Suprapubic skin (tissue), 4 donors: ENCODE measurements at places on chromosomes 16 and 17.

GRCh38 chr16:51818342-51818944, 667.4 kb upstream of the SALL1 start:
- H3K4me3 ChIP-seq = no peak overlapping the region
- no peaks in the 10 kb centered on the region for H3K4me1 ChIP-seq
- DNase-seq = no peak
- H3K36me3 ChIP-seq = no peaks in the 10 kb centered on the region
- no peak overlapping the region for H3K27ac ChIP-seq

GRCh38 chr16:12456355-12456754, 347.3 kb downstream of the CPPED1 start:
- no peak for DNase-seq
- H3K4me1 ChIP-seq = no peaks in the 10 kb centered on the region
- H3K27ac ChIP-seq = no peak overlapping the region
- H3K27me3 ChIP-seq = no peaks in the 10 kb centered on the region
- no peaks in the 10 kb centered on the region for H3K36me3 ChIP-seq
- H3K4me3 ChIP-seq = no peak overlapping the region

DNA sequence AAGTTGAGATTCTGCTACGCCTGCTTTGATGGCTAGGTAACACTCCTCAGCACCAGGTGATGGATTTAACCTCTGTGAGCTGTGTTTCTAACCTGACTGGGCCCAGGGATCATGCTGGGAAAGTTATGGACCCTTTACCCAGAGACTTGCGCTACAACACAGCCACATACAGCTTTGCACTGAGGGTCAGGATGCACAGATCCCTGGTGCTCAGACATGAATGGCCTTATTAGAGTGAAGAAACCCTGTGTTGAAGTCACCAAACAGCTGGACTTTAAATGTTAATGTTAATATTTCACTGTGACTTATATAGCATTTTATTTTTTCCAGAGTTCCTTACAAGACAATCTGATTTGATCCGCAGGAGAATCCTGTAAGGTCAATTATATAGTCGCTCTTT, 114.3 kb downstream of the MSI2 start:
- H3K4me3 ChIP-seq = no peak overlapping the region
- H3K36me3 ChIP-seq = no peaks in the 10 kb centered on the region
- no peaks in the 10 kb centered on the region for H3K27me3 ChIP-seq

- peaks cover 11% of the 10 kb centered on the region for H3K4me1 ChIP-seq
- H3K36me3 ChIP-seq = peaks cover 19% of the 10 kb centered on the region
- DNase-seq = no peak
- no peak overlapping the region for H3K4me3 ChIP-seq
- no peak overlapping the region for H3K27ac ChIP-seq
Measured at GRCh38 chr17:797236-797840, 15.2 kb downstream of the MRM3 start.
